ENCODE measurements at places on chromosomes 11 and 22.

DNA sequence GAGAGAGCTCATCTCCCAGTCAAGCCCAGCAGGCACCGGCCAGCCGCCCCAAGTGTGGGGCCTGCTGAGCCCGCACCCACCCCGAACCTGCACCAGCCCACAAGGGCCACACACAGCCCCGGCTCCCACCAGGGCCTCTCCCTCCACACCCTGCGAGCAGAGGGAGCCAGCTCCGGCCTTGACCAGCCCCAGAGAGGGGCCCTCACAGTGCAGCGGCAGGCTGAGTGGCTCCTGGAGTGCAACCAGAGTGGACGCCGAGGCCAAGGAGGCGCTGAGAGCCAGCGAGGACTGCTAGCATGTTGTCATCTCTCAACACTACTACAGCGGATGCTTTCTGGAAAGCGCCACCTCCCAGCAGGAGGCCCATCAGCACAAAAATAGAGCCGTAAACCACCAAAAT is 10.9 kb downstream of the DEFB108B start:
- no peak for DNase-seq

DNA sequence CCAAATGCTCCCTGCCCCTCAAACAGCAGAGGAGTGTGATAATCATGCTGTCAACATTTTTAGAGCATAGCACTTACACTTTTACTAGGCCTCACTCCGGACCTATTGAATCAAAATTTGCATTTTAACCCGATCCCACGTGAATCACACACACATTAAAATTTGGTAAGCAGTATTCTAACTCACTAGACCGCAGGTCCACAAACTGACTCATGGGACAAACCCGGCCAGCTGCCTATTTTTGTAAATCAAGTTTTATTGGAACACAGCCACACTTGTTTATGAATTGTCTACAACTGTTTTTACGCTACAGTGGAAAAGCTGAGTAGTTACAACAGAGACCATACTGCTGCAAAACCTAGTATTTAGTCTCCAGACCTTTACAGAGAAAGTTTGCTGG is 43.3 kb downstream of the SNX19 start:
- no peak for DNase-seq

- no peak for DNase-seq
These were observed 124.5 kb upstream of the SORL1-AS1 start for GRCh38 chr11:121577106-121577848.

GRCh38 chr11:125929445-125930075 is 16.3 kb upstream of the VSIG10L2 start:
- DNase-seq = no peak

DNA sequence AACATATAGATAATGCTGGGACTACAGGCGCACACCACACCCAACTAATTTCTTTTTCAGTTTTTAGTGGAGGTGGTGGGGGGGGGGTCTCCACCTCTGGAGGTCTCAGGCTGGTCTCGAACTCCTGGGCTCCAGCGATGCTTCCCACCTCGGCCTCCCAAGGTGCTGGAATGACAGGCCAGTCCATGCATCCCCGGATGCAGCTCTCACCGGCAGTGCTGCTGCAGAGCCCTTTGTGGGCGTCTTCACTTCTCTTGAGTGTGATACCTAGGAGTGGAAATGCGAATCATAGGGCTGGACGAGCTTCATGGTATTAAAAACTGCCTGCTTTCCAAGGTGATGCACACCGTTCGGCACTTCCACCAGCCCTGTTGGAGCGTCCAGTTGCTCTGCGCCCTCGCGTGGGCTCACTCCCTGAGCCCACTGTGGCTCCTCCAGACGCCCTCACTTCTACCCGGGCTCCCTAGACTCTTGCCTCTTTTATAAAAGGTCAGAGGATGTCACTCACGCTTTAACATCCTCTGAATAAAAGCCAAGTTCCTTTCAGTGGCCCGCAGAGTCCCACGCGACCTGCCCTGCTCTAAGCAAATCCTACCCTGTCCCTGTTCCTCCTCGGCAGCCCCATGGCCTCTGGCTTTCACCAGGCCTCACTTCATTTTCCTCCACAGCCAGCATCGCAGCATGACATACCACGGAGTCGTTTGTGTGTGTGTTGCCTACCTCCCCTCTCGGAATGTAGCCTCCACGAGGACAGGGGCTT is 837 bp upstream of the BID start:
- DNase-seq = no peak

DNA sequence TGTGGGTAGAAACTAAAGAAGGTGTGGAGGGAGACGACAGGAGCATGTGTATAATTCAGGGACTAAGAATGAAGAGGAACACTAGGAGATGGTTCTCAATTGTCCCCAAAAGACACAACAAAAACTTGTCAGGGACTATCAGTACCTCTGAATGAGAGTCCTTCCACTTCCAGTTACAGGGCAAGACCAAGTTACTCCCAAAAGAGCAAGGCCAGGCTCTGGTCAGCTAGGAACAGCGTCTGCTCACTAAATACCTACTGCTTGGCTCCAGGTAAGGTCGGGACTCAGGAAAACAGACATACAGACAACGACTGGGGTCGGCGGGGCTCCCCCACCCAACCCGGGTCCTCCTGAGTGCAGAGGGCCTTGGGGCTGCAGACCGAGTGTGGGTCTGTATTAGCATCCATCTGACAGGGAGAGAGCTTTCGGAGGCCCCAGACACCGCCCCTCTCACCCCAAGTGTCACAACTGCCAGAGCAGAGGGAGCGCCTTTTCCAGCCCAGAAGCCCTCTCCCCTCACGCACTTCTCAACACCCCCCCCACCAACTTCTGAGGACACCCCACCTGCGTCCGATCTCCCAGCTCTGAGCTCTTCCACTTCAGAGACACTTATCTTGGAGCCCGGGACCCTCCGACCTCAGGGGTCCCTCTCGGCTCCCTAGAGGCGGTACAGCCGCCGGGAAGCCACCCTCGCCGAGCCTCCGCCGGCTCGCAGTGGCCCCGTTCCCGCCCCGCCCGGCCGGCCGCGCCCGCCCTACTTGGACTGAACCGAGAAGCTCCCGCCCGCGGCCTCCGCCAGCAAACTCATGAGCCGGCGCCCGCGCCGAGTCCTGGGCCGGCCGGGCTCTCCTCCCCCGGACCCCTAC is 522 bp downstream of the RHOG start:
- no peak for DNase-seq

- no peak for DNase-seq
These were observed 19.3 kb upstream of the GLYATL1 start for GRCh38 chr11:58919980-58920379.

DNA sequence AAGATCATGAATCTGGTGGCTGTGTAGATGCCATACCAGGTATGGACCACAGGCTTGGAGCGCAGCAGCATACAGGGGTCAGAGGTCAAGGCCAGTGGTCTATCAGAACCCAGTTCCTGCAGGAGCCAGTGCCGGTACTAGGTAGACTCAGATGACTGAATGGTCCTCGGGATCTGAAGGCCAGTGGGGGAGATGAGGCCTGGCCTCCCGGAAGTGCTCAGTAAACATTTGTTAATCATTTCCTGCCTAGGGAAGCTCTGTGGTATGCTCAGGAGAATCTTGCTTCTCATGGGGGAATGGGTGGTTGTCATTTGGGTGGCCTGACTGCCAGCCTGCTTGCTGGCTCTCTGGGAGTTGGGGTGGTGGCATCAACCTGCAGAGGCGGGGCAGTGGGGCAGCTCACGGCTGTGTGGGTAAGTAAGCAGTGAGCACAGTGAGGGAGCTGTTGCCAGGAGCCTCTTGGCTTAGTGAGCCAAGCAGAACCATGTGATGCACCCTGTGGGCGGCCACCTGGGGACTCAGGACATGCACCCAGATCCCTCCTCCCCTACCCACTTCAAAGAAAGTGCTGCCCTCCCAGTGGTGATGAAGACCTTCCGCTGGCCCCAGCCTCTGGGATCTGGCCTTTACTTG is 33.0 kb downstream of the PTPRJ start:
- DNase-seq = no peak

- DNase-seq = no peak
These were observed 293.5 kb downstream of the MN1 start for GRCh38 chr22:27507935-27508526.

- no peak for DNase-seq
These were observed 774 bp upstream of the E2F8 start for GRCh38 chr11:19241260-19242178.

GRCh38 chr11:1749395-1750351 is 722 bp downstream of the IFITM10 start:
- no peak for DNase-seq

DNA sequence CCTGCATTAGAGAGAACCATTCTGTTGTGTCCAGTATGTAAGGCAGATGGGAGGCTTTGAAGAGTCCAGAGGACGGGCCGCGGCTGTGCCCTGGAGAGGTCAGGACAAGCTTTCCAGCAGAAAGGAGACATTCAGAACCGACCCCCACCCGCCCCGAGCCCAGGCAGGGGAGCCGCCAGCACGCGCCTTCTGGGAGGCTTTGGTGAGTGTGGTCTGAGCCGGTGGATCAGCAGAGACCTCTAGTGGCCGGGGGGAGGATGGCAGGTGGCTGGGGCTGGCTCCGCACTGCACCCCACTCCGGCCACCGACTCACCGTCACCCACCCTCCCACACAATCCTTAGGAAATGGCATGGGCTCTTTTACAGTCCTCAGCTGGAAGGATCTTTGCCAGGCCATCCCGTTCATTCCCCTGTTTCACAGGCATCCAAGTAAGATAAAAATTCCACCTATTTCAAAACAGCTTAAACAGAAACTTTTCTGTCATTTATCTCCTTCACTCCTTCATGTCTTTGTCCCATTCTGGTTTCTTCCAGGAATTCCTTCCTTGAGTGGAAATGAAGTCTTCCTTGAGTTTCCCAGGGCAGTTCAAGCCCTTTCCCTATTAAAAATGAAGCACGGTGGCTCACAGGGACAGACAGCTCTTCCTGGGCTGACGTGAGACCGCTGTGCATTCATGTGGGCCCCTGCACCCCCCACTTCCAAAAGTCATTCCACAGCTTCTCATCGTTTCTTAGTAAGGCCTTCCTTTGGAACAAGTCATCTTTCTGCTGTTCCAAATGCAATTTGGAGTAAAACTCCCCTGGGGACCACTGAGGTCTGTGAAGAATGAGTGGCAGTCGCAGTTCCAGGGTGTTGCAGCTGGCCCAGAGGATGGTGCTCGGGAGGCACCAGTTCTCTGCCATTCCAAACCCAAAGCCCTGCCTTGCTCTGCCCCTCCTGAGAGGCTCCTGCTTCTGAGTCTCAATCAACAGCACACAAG is 91.0 kb downstream of the FEZ1 start:
- peak; percentile 32 for DNase-seq

DNA sequence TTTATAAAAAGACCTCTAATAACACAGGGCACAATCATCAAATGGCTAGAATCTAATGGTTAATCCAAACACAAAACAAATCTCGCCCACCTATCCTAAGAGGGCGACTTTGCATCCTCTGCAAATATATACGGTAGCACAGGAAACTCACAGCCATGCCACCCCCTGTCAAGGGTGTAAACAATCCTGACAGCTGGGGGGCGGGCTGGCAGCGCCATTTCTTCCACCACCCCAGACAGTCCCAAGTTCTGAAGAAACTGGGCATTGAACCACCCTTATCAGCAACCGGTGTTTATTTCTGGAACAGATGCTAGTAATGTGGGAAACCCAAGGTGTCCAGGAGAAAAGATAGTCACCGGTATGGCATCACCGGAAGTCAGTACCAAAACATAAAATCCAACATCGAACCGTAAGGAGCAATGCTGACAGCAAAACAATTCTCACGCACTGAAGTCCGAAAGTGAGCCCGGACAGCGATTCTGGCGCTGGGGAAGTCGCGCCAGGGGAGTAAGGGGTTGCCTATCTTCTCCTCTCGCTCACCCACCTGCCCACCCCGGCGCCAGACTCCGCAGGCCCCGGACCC is 825 bp downstream of the FBXO3 start:
- DNase-seq = no peak

All from stimulated activated CD4-positive, alpha-beta T cell treated with anti-CD3 and anti-CD28 coated beads, Interleukin-15, amount 100 ng/mL, for 1 hour (primary cell).